Activated naive CD4-positive, alpha-beta T cell (primary cell): ENCODE measurements at places on chromosomes 5 and 9.

GRCh38 chr5:112933651-112934365, 11.8 kb upstream of the REEP5 start:
- no peak for DNase-seq

DNA sequence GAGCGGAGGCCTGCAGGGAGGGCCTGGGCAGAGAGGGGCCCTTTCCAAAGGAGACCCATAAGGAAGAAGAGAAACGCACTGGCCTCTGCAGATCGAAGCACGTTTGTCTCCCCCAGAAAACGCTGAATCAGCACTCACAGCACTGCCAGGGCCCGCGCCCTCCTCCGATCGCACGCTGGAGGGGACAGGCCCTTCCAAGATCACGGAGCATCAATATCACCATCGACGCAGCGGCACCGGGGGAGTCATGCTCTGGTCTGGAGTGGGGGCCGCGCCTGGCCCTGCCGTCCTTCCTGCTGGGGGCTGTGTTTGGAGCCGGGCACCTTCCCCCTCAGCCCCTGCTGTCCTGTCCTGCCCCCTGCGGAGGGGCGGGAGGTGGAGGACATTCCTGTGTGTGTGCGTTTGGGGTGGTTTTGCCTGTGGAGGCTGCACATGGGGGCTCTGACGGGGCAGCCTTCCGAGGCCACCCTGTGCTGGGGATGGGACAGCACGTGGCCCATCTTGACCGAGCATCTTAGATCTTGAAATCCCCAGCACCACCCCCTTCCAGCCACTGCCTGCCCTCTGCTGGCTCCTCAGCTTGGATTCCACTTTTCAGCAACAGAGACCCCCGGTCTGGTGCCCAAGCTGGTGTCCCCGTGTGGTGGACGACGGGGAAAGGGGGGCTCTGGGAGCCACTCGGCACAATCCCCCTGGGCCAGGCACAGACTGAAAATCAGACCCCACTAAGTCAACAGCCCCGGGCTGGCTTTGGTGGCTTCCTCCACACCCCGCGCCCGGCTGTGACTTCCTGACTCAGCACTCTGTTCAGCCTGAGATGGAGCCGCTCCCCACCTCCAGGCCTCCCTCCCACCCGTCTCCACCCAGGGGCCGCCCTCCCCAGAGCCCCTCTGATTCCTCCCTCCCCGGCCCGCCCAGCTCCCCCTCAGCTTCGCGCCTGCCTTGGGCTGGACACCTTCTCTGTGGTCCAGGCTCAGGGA, 8.3 kb downstream of the TMEM250 start:
- DNase-seq, result no peak

DNA sequence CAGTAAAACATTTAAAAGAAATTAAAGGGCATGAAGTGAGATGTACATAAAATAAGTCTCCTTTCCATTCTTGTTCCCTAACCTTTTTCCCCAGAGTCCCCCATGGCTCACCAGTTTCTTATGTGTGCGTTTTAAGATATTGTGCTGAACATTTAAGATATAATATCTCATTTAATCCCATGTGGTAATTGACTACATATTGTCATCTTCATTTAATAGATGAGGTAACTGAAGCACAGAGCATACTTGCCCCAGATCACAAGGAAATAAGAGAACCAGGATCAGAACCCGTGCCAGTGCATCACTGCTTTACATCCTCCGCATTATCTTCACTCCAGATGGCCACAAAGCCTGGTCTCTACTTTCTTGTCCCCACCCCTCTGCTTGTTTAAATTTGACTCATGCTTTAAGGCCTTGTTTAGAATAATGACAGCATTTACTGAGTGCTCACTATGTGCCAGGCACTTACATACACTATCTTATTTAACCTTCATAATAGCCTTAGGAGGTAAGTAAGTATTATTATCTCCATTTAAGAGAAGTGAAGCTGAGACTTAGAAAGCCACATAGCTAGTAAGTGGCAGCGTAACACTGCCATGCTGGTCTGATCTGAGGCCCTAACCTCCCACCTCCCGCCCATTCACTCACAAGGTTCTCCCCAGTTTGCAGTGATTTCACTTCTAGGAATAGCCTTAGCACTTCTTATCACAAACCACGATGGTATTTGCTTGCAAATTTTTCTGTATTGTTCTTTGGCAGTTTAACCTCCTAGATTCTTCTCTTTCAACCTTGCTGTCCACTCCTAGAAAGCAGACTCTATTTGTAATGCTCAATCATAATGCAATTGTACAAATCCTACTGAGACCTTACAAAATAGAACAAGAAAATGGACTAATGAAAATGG, 78.4 kb upstream of the IL6ST start:
- DNase-seq, result no peak

GRCh38 chr5:74288448-74289108, 351.9 kb downstream of the ENC1 start:
- no peak for DNase-seq

DNA sequence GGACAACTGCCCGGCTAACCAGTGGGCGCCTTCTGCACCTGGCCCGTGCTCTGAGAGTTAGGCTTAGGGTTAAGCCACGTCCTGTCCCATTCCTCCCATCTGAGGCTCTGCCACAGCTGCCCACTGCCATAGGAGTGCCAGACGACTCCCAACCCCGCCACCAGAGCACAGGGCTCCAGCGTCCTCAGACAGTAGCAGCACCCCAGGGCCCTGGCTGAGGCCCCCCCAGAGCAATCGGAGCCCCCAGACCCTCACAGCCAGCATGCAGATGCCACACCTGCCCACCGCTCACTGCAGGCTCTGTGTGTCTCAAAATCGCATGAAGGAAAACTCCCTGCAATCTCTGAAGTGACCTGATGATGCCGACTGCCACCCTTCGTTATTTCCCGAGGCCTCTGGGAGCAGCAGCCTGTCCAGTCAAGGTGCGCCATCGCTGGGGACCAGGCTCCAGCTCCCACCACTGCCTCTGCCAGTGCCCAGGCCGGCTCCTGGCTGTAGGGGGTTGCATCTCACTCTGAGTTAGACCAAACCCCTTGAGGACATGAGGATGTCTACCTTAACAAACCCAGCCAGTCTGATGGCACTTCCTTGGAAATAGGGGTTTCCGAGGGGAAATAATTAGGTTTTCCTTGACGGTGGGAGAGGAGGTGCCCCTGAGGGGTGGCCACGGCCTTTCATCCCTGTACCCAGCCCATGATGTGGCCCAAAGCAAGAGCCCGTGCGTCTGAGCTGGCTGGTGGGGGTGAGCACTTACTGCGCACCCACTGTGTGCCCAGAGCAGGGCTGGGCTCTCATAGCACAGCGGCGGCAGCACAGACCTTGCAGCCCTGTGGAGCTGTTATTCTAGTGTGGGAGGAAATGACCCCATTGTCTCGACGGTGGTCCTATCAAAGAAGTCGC, 58.0 kb upstream of the RNF130 start:
- DNase-seq, result no peak

DNA sequence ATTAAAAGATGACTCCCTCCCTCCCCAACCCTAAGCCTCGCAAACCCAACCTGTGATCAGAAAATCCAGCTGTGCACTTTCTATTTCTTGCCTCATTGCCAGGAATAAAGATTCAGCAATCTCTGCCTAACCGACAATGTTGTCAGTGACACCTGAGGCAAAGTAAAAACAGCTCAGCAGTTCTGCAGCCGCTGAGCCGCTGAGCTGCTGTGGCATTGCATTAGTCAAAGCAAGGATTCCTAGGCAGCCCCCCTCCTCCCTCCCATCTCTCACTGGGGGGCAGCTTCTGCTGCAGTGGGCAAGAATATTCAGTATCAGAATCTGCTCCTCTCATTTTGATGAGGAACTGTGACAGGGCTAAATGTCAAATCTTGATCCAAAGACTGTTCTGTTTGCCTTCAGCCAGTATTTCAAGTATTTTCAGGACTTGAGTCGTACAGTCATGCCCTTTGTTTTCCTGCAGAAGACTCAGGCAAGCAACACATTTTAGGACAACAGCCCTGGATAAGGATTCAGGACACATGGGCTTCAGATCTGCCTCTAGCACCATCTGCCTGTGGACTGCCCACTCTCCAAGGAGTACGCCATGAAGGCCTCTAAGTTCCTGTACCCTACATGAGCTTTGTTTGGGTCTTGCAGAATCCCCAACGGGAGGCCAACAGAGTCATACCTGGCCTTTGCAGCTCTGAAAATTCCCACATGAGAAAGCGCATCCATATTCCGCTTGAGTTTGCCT, 41.1 kb upstream of the DAP start:
- no peak for DNase-seq

GRCh38 chr5:151345808-151346478, 1.4 kb downstream of the SLC36A2 start:
- DNase-seq, result no peak
